ENCODE measurements at places on chromosomes 13 and 19. TPM values are rescaled to one million over a fixed set of nuclear protein-coding genes. Genes with fewer than 3 reads are reported as not detected.

The FCAR gene
- not detected for total RNA-seq

The OR7C1 gene
- total RNA-seq = not detected

- no peak for DNase-seq
Measured at GRCh38 chr13:96071504-96071903, 18.3 kb upstream of the UGGT2 start.

DNA sequence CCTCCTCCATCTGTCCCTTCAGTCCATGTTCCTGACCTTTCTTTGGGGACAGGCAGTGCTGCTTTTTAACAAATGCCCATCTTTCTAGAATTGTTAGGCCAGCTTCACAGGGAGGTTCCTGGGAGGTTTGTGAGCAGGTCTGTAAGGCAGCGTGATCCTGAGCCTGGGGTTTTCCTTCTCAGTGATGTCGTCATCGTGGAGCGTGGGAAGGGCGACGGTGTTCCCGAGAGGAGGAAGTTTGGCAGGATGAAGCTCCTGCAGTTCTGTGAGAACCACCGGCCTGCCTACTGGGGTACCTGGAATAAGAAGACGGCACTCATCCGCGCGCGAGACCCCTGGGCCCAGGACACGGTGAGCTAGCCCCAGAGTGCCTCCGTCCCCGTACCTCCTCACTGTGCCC is 26.8 kb downstream of the CHAF1A start:
- no peak for DNase-seq

DNA sequence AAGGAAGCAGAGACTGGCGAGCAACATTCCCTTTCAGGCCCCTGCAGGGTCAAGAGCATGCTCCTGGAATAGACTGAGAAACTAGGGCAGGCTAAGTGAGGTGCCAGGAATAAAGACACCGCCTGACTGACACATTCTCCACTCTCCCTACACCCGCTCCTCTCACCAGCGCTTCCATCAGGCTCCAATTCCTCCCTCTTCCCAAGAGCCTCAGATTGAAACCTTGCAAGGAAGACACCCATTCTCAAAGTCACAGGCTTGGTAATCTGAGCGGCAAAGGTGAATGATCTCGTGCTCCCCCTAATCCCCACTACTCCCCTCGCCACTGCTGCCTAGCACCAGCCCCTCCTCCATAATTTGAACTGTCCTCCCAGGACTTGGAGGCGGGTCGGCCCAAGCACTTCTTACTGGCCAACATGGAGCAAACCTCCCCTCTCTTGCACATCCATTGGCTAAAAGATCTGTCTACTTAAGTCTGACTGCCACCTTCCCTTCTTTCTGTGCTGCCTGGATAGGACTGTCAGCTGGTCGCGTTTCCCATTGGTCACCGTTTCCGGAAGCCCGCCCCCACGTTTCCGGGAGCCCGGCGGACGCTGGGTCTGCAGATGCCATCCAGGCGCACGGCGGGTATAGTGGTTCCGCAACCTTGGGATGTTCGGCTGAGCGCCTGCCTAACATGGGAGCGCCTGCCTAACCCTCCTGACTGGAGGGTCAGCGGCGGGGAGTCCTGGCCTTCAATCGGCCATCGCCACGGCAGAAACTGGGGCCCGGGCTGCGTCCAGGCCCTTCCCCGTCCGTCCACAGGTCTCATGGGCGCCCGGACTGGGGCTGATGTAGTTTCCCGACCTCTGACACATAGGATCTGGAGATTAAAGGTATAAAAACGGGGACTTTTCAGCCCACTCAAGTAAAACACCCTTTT is 33.6 kb downstream of the ZNF383 start:
- DNase-seq = peak; percentile 10

DNA sequence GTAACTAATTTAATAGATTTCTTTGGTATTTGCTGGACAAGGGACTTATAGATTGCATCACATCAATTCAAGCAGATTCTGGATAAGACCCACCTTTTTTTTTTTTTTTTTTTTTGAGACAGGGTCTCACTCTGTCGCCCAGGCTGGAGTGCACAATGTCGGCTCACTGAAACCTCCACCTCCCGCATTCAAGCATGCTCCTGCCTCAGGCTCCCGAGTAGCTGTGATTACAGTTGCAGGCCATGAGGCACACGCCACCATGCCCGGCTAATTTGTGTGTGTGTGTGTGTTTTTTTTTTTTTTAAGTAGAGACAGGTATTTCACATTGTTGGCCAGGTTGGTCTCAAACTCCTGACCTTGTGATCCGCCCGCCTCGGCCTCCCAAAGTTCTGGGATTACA is 4.2 kb upstream of the PRODH2 start:
- no peak for DNase-seq

DNA sequence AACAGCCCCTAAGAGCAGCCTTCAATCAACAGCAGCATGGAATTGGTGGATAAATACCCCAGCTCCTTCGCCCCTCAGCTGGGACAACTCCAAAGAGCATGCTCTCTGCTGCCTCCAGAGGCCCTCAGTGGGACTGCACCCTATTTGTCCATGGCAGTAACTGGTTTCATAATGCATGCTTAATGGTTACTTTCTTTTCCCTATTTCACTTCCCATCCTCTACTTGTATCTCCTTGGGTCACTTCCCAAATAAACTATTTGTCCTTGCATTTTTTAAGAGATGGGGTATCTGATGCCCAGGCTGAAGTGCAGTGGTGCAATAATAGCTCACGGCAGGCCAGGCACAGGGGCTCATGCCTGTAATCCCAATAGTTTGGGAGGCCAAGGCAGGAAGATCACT is 13.5 kb upstream of the TPM4 start:
- DNase-seq = peak; percentile 85

GRCh38 chr13:71374471-71375049 is 492.4 kb downstream of the DACH1 start:
- no peak for DNase-seq

DNA sequence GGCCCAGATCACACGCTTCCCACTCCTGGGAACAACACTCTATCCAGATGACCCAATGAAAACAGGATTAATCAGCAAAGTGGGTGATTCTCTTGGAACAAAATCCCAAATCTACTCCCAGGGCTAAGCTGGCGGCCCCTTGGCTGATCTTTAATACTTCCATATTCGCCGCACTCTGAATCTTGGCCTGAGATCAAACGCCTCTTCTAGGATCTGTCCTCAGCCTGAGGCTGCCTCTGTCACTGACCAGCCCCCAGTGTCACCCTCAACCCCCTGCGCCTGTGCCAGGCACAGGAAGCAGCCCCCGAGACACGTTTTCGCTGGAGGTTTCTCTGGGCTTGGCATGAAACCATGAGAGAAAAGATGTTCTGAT is 2.4 kb upstream of the CTXN1 start:
- DNase-seq = no peak

DNA sequence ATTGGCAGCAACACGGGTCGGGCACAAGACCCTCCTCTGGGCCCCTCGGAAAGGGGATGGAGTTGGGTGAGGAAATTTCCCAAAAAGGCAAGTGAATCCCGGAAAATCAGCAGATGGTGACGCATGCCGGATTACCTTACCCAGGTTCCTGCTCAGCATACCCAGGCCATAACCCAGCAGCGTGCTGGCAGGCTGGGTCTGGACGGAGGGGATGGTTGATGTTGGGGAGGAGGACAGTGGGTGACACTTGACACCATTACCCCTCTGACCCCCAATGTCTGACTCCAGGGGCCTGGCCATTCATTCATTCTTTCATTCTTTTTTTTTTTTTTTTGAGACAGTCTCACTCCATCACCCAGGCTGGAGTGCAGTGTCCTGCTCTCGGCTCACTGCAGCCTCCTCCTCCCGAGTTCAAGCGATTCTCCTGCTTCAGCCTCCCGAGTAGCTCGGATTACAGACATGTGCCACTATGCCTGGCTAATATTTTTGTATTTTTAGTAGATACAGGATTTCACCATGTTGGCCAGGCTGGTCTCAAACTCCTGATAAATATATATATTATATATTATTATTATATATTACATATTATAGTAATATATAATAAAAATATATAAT is 799 bp downstream of the PVR start:
- DNase-seq = peak; percentile 78

- no peak for DNase-seq
Measured at GRCh38 chr19:33734913-33735312, 61.8 kb upstream of the KCTD15 start.

DNA sequence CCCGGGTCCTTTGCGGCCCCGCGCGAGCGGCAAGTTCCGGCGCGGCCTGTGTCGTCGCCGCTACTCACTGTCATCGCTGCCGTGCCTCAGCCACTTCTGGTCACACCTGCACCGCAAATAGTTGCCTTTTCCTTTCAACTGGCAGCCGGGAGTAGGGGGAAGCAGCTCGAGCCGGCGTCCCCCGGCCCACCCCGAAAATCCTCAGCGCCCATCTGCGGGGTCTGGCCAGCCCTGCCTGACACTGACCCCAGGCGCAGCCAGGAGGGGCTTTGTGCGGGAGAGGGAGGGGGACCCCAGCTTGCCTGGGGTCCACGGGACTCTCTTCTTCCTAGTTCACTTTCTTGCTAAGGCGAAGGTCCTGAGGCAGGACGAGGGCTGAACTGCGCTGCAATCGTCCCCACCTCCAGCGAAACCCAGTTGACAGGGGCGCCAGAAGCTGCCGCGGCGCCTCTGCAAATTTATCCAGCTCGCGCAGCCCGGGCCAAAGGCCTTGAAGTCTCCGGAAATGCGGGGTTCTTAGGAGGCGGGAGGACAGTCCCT is 1.7 kb downstream of the PDX1 start:
- DNase-seq = peak; percentile 68

Data from H7 (cell line).